ENCODE measurements at places on chromosomes 16 and 17.

DNA sequence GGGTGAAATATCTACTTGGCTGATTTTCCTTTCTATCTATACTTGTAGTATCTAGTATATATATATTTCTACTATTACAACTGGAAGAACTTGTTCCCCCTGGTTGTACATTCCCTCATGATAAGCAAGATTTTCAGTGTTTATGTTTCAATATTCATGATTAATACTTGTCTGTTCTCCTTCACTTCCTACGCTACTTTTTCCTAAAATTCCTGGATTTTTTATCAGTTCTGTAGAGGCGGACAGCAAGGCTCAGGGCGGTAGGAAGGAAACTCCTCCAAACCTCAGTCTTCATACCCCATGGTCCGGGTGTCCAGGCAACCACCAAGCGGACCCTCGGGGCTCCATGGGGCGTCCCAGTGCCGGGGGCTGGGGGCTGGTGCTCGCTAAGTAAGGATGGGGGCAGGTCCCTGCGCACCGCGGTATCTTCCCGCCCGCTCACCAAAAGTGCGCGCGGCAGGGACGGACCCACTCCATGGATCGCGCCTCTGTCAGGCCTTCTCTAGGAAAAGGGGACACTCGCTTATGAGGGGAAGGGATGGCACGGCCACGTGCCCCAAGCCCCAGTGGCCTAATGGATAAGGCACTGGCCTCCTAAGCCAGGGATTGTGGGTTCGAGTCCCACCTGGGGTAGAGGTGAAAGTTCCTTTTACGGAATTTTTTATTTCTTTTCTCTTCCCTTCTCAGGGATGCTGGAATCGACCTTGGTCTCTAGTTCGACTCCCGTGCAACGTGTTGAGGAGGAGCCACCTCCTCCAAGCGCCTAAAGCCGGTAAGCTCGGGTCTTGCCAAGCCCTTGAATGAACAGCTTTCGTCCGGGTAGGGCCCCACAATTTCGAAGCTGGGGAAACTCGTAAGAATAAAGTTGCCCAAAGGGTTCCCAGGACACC lies 13.2 kb downstream of the ATP5PD start:
- DNase-seq: peak; percentile 98

DNA sequence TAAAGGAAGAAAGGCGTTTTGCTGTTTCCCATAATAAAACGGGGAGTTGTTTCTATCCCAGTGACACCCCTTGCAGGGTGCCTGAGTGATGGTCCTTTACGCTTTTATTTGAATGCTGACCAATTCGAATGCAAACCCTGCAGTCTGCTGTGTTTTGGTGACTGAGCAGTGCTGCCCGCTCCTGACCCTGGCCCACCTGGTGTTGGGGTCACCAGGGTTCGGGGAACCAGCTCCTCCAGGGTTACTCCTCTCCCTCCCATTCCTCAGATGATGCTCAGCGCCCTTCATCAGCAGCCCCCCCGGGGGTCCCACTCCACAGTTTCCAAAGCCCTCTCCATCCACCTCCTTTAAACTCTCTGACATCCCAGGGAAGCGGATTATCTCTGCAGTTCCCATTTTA lies 6.0 kb downstream of the CA4 start:
- no peak for DNase-seq

DNA sequence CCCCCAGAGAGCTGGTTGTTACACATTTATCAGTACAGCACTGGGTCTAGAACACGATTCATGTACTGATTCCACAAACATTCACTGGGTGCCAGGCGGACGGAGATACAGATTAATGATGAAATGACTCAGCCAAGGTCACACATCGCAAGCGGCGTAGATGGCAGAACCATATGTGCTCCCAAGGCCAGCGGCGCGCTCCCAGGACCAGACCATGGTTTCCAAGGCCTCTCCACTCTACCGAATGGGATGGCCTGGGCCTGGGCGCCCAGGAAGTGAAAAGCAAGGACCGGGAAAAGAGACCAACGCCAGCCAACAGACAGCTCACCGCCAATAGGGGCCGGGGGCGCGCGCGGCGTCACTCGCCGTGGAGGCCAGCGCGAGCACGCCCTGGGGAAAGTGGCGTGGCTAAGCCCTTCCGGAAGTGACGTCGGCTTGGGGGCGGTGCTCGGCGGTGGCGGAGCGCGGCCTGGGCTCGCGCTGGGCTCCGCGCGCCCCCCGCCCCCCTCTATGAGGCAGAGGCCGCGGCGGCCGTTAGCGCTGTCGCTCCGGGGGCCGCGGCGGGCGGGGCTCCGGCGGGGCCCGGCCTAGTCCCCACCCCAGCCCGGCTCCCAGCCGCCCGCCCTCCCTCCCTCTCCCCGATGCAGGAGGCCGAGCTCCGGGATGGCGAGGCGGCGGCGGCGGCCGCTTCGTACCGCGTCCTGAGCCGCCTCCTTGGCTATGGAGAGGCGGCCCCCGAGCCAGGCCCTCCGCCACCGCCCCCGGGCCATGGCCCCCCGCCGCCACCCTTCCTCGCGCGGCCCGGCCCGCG lies at the start of gene SOCS7:
Gene SOCS7, plus strand, starts transcription at position 433 of the 811 bp plus-strand sequence. Its CDS starts 209 bp downstream, at position 642.
- DNase-seq: peak; percentile 92

GRCh38 chr16:13105427-13105826 lies 204.0 kb downstream of the SHISA9 start:
- DNase-seq: no peak
